ENCODE measurements at places on chromosomes 11 and 22.

DNA sequence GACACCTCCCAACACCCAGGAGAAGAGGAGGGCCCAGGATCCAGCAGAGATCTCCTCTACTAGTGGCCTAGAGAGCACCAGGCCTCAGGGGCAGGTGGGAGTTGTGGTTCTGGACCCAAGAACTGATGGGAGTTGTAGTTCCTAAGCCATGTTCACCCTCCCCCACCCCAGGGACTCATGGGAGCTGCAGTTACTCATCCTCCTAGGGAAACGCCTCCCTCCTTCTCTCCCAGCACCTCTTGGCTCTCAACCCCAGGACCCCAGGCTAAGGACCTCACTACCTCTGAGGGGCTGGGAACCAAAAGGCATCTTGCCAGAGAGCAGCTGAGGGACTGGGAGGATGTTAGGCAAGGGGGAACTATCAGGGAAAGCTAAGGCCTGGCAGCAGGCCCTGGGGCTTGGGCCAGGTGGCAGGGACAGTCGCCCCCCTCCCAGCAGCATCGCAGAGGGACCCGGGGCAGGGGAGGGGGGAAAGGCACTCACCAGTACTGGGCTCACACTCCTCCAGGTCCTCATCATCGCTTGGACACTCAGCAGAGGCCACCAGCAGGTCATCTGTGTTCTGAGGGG lies 28.9 kb downstream of the SLC22A12 start:
- peak; percentile 54 for DNase-seq

DNA sequence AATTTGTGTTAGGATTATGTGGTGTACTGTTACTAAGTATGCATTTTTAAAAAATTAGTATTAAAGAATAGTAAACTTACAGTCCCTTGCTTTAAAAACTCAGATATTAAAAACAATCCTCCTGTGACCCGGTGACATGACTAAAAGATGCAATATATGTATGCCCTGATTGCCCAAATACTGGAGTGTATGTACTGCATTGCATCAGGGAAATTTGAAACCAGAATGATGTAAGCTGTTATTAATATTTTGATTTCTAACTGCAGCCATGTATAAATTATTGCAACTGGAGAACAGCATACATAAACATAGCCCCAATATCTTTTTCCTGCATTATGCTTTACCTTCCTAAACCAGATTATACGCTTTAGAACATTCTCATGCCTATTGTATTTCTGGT lies 3.7 kb upstream of the HSPA8 start:
- no peak for DNase-seq

DNA sequence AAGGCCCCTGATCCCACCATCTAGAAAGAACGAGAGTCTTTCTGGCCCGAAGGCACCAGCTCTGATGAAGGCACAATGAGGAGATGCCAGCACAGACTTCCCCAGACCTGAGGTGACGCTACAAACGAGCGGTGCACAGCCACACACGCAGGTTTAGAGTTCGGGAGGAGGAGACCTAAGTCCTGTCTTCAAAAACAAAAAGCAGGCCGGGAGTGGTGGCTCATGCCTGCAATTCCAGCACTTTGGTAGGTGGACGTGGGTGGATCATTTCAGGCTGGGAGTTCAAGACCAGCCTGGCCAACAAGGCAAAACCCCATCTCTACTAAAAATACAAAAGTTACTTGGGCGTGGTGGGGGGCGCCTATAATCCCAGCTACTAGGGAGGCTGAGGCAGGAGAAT lies 9.5 kb downstream of the LTO1 start:
- no peak for DNase-seq

DNA sequence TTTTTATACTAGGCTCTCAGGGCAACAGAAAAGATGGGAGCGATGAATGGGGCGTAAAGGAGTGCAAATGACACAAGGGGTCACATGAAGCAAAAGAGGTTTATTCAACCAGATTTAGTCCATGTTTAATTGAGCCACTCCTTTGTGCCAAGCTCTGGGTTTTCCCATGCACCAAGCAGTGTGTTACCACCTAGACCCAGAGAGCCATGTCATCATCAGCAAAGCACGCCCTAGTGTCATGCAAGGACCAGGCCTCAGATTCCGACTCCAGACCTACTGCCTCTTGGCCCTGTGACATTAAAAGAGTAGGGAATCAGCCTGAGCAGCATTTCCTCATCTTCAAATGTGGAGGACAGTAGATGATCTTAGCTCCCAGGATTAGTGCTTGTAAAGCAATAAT lies 1.1 kb upstream of the IGLL5 start:
- DNase-seq: no peak

GRCh38 chr11:32586576-32587190 lies 3.1 kb downstream of the EIF3M start:
- peak; percentile 25 for DNase-seq

Measured in activated CD4-positive, alpha-beta T cell treated with anti-CD3 and anti-CD28 coated beads for 36 hours (primary cell).